Activated CD8-positive, alpha-beta T cell treated with anti-CD3 and anti-CD28 coated beads, Interleukin-2, amount 10 ng/mL, durations not matched to agents 7 days and 5 days (primary cell): ENCODE measurements at places on chromosomes 1 and 21. TPM values are rescaled to one million over a fixed set of nuclear protein-coding genes. Genes with fewer than 3 reads are reported as not detected.

NUDT17 gene
- 2.2 TPM for total RNA-seq

DNA sequence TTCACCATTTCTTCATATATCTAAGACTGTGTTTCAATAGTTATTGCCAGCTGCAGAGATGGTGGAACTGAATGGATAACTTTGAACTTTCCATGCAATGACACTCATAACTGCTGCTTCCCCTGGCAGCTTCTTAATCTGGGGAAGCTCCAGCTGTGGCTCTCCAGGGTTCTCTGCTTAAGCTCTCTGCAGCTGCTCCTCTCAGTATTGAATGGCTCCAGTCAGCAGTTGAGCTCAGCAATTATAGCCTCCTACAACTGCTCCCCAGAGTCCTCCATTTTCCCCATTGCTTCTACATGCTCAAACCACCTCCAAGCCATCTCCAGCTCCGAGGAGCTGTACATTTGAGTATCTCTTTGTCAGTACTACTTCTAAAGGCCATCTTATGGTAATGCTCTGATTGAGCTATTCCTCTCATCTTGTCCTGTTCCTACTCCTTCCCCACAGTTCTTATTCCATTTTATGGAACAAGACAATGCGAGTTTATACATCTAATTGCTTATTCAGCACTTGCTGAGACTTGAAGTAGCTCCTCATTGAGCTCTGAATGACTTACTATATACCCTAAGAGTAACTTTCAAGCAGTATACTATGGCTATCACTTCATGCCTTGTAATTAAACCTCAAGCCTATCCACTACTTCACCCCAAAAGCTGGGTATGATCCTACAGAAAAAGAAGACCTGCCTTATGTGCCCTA is 362.4 kb downstream of the NEGR1 start:
- no peak for DNase-seq

- no peak for DNase-seq
Measured at GRCh38 chr1:178389441-178389840, 107.3 kb downstream of the CLEC20A start.

GRCh38 chr1:237394281-237394680 is 352.3 kb downstream of the RYR2 start:
- no peak for DNase-seq
